ENCODE measurements at places on chromosomes 12 and 14.
A peak's percentile ranks its signal among the peaks of the same experiment; 100 is the strongest.

DNA sequence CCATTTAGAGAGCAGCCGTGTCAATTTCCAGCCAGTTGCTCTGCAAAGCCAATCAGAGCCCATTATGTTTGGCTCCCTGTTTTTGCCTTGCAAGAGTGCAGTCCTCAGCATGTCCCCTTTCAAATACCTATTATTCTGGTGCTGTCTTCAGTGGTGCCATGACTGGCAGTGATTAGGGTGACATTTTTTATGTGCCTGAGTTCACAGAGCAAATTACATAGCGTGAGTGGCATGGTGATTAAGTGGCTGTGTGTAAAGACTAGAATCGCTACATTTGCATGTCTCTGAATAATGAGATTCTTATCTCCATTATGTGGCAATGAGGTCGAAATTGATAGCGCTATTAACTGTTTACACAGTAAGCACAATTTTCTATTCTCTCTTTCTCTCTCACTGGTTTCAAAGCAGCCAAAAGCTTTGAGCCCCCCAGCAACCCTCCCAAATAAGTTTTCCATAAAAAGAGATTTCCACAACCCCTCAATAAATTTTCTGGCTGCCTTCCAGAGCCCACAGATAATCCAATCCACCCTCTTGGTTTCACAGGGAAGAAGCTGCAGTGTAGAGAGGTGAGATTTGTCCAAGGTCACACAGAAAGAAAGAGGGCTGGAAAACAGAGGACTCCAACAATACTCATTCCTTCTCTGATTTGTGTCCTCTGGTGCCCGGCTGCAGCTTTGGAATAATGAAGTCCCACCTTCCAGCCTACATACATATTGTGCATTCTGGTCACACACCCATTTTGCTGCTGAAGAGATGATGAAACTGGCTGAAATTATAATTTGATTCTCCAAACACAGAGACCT lies 58.8 kb upstream of the NUDT4 start:
- no peak for DNase-seq

DNA sequence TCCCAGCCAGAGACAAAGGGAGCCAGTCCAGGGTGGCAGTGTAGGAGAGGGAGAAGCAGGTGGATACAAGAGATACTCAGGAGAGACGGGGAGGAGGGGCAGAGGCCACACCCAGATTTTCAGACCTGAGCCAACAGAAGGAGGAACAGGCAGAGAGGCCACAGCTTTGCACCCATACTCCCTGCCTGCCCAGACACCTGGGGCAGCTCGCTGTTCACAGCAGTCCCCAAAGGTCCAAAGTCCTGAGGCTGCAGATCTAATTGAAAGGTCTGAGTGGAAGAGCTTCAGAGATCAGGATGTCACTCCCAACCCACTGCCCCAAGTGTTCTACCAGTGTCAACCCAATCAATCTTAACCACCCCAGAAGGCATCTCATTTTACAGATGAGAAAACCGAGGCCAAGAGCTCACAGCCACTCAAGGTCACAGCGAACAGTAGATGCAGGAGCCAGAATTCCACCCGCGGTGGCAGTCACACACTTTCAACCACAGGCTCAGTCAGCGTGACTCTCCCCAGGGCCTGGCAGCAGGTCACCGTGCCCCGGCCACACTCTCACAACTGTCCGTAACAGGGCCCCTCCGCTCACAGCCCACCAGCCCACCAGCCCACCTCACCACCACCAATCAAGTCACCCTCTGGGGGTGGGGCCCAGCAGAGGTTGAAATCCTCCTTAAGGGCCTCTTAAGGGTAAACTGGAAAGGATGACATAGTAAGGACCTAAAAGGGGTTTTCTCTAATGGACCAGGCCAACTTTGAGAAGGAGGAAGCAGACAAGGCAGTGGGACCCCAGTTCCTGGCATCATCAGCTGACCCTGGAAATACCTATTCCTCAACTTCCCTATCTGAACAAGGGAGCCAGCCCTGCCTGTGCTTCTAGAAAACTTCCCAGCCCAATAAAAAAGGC lies 33.3 kb downstream of the ACTN1 start:
- no peak for DNase-seq

DNA sequence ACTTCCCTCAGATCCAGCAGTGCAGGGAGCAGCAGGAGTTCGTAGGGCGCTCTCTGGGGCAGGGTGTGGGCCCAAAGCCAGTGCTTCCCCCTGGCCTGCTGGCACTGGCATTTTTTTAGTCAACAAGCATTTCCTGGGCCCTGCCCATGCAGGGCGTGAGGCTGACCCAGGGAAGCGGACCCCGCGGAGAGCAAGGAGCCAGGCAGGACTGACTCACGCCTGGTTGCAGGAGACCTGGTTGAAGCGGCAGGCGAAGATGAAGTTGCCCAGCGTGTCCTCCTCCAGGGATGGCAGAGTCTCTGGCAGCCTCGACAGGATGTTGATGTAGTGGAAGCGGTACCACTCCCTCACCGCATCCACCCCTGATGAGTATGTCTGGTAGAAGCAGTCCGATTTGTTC lies 13.5 kb downstream of the SCNN1A start:
- DNase-seq = no peak

- no peak for DNase-seq
These were observed 23.3 kb upstream of the NUDT14 start for GRCh38 chr14:105204206-105204930.

DNA sequence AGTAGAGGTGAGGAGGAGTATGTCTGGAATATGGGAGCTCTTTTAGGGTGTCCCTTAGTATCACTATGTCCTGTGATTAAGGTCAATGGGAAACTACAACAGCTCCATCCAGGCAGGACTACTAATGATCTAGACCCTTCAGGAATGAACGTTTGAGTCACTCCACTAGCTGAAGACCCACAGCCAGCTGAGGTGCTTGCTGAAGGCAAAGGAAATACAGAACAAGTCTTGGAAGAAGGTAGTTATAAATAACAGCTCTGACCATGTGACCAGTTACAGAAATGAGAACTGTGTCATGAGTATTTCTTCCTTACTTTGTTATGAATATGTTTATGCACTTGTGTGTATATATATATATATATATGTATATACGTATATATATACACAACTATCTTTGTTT lies 40.5 kb upstream of the USP44 start:
- no peak for DNase-seq

DNA sequence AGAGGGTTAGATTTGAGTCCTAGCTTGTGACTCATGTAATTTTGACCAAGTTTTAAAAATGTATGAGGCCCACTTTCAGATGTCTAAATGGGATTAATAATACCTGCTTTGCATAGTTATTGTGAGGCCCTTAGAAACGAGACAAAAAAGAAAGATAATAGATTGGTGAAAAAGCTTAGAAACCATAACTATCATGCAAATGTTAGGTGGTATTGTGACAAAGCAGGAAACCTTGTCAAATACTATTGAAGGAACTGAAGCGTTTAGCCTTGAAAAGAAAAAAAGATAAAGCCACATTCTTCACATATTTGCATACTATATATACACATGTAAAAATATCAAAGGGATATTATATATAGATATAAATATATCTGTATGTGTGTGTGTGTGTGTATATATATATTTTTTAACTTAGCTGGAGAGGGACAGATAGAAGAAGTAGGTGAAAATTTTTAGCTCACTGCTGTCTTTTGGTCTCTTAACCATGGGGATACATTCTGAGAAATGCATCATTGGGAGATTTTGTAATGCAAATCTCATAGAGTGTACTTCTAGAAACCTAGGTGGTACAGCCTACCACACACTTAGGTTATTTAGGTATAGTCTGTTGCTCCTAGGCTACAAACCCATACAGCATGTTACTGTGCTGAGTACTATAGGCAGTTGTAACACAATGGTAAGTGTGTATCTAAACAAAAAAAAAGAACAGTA lies 270.3 kb downstream of the CCDC91 start:
- peak; percentile 28 for DNase-seq

- DNase-seq = no peak
These were observed 43.0 kb upstream of the GNPNAT1 start for GRCh38 chr14:52834440-52834842.

- no peak for DNase-seq
These were observed 13.8 kb downstream of the ZNF839 start for GRCh38 chr14:102333390-102333789.

GRCh38 chr14:99534863-99535262 lies 53.7 kb downstream of the CCNK start:
- DNase-seq = no peak

DNA sequence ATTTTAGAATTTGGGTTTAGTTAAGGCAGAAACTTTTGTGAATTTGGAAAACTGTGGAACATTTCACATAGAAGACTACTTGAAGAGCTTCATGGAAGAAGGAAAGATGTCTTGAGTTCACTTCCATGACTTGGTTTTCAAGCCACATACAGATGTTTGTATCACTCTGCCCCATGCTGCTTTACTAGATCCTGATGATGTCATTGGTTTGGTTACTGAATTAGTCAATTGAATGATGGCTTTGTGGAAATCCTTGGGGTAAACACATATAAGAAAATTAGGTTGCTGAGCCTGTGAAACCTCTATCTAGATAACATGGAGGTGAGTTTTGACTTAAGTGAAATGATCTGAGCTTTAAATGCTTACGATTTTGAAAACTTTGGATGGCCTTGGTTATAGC lies 90.6 kb downstream of the LRRK2 start:
- DNase-seq = no peak

- no peak for DNase-seq
These were observed 156.4 kb downstream of the ESR2 start for GRCh38 chr14:64137657-64138290.

DNA sequence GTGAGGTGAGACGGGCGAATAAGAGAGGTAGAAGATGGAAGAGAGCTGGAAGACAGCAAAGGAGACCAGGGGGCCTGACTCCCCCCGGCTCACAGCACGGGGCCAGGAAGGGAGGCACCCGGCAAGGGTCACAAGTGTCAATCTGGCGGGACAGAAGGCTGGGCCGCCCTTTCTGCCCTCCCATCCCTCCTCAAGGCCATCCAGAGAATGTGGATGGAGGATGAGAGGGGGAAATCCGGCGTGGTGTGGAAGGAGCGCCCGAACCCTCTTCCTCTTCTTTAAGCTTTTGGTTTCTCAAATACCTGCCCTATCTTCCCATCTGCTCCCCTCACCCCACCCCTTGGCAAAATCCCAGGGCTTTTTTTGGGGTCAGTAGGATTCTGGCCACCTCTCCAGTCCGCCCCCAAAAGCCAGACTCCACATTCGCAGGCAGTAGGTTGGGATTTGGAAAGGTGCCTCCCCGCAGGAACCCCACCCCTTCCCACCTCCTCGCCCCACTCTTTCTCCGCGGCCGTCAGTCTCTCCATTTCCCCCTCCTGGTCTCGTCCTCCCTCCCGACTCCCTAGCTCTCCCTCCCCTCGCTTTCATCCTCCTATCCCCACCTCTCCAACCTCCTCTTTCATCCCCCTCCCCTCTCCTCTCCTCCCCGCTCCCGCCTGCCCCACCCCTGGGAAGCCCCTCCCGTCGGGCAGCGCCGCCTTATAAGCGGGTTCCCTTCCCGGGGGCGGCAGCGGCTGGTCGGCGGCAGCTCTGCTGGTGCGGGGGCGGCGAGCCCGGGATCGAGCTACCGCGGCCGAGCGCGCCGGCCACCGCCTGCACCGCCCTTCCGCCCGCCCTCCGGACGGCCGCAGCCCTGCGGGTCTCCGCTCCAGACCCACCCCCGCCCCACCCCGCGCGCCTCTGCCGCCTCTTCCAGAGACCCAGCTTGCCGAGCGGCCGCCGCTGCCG lies at the start of gene PTMS:
TSS of gene PTMS (plus strand) at position 730 of the 948 bp plus-strand sequence. CDS start 343 bp downstream, outside the sequence.
- DNase-seq = peak; percentile 94

Measured in NT2/D1 (cell line).